SK-N-SH (cell line): ENCODE measurements at places on chromosomes 4 and X.

GRCh38 chr4:122884499-122884898 is 37.9 kb downstream of the NUDT6 start:
- DNase-seq, result no peak

GRCh38 chr4:21858971-21859370 is 89.6 kb downstream of the KCNIP4 start:
- no peak for DNase-seq

GRCh38 chrX:130539721-130540321 is 138.0 kb downstream of the RBMX2 start:
- peak; percentile 47 for DNase-seq

- DNase-seq, result no peak
These were observed 111.7 kb upstream of the HPF1 start for GRCh38 chr4:169869490-169869889.

- DNase-seq, result peak; percentile 57
These were observed 14.7 kb upstream of the CT55 start for GRCh38 chrX:135185795-135186443.

- peak; percentile 95 for DNase-seq
These were observed 309 bp upstream of the CTBP1 start for GRCh38 chr4:1249148-1249730.
